Brain microvascular endothelial cell (primary cell): ENCODE measurements at places on chromosomes 1 and 21.

- no peak for DNase-seq
Observed at GRCh38 chr21:46229923-46230260, 1.3 kb upstream of the LSS start.

DNA sequence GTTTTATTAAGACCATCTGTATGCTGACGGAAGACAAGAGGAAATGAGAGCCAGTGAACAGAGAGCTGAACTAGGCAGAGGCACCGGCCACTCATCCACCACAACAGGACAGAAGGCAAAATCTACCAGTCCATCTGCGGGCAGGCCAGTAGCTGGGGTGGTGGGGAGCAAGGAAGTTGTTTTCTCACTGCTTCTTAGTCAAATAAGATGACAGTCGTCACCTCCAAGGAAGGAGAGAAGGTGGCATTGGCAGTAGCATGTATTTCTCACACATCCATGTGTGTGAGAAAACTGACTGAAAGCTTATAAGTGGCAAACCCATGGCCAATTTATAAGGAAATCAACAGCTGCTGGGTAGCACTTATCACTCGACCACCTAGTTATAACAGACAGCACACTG, 8.2 kb downstream of the TTC13 start:
- DNase-seq = no peak

DNA sequence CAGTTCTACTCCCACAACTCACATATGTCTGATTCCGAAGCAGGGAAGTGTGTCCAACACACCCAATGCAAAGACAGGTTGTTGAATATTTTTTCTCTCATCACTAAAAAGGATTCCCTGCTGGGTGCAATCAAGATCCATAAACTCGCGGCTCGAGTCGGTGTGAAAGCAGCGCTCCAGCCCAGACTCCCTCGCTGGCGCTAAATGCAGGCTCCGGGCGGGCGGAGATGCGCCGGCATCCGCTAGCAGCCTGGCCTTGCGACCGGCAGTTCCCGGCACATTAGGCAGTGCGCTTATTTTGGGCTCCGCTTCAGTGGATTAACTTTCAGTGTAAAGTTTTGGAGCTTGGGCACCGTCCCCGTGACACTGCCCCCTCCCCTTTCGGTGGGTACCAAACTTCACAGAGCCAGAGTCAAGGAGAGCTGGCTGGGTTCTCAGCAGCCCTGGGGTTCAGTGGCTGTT, 87.7 kb upstream of the POU3F1 start:
- DNase-seq = no peak

- no peak for DNase-seq
Observed at GRCh38 chr1:43783671-43784205, 76.4 kb downstream of the ST3GAL3 start.
